Tongue (tissue), 3 donors: ENCODE measurements at places on chromosomes 4 and X. TPM values are rescaled to one million over a fixed set of nuclear protein-coding genes. Genes with fewer than 3 reads are reported as not detected.

Gene HEPH
- 19.0 TPM for total RNA-seq

Gene ZIC3
- total RNA-seq = not detected

Gene LAMTOR3
- 35.2 TPM for total RNA-seq

Gene KLKB1
- 1.2 TPM for total RNA-seq

Gene CLDN34
- not detected for total RNA-seq

Gene APBB2
- 80.0 TPM for total RNA-seq

Gene FAM47E
- total RNA-seq = 3.0 TPM

GRCh38 chr4:77619408-77619807, 13.8 kb downstream of the CXCL13 start:
- no peak for DNase-seq

DNA sequence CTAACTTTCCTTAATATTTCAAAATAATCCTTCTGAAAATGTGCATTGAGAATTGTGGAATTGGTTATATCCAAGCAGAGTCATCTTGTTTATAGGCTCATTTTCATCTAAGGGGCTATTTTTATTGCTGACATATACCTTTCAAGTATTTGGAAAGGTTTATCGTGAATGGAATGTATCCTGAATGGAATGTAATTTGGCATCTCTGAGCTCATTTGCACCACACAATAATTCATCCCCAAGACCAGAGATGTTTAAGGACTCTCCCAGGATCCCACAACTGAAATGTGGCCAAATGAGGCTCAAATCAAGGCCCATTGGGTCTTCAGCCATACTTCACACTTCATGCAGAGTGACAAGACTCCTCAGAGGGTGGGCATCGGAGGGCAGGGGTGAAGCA, 7.5 kb upstream of the SETD7 start:
- DNase-seq = no peak

DNA sequence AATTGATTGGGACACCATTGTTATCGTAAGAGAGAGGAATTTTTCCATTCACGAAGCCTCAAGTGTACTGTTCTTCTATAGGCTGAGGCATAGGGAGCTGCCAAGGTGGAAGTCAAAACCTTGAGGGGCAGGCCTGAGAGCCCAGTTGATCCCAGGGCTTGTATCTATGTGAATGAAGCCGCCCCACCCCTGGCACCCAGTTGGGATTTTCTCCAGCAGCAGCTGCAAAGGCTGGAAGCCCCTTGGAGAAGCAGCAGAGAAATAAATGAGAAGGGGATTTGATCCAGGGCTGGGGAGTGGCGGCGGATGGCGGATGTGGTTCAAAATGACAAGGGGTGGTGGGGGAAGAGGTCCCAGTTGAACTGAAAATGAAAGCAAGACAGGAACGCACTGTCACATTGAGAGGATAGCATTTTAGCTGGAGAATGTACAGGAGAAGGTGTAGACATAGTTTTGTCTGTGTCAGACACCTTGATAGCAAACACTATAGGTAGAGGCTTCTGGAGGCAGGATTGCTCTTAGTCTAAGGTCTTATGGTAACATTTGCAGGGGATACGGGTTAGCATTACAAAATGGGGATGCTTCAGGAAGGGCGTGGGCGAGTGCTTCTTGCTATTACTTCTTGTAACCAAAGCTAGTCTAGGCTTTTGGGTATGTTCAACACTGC, 32.6 kb downstream of the DOCK11 start:
- no peak for DNase-seq

- DNase-seq = peak; percentile 37
These were observed 294.0 kb downstream of the CAMK2D start for GRCh38 chr4:113467581-113467980.

GRCh38 chr4:128332081-128332480, 44.5 kb upstream of the PGRMC2 start:
- no peak for DNase-seq

DNA sequence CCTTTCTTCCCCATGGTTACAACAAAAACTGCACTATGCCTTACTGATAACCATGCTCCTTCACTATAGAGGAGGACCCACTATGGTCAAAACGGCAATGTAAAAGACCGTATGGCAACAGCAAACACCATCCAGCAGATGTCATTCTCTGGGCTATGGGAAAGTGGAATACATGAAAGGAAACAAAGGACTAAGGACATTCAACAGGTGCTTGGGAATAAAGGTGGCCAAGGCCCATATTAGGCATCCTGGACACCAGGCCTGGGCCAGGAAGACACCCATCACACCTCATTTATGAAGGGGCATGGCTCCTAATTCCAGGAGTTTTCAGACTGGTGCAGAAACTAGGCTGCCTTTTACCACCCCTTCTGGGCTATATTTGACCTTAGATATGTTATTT, 268.4 kb downstream of the PPP3CA start:
- DNase-seq = no peak

GRCh38 chr4:53929955-53930798, 134.2 kb downstream of the CHIC2 start:
- DNase-seq = peak; percentile 89

DNA sequence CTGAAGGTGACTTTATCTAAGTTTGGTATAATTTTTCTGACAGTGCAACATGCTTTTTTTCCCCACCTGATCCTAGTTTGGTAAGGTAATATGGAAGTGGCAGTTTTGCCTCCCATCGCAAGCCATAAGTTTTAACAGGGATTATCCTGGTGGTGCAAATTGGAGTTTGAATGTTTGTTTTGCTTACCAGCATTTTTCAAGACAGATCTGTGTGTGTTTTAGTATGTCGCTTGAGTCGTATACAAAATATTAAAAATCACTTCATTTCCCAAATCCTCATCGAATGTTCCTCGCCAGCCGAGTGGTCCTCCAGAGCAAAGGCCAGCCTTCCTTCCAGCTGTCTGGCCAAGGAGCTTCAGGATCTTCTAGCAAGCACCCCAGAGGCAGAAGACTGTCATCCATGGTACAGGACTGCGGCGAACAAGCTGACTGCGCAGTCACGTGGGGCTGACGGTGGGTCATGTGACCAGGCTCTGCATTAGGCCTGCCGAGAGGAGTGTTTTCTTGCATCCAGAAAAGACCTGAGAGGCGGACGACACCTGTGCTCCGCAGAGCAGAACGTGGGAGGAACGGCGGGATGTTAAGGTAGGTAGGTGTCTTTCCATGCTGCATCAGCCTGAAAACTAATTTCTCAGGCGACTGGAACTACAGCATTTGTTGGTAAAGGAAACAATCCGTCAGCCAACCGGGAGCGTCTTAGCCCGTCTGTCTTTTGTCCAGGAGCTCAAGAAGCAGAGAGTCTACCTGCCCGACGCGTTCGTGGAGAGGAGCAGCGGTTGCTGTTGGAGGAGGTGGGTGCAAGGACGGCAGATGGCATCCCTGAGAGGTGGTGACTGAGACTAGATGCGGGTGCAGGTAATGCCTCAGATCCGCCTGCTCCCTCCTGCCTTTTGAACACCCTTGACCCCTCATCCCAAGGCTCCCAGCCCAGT, at the start of gene GPRASP3:
GPRASP3 (plus strand) TSS at position 507 of the 932 bp plus-strand sequence. CDS start 28,253 bp downstream, outside the sequence.
- peak; percentile 87 for DNase-seq

- DNase-seq = no peak
These were observed 253.4 kb downstream of the PDGFC start for GRCh38 chr4:156718226-156718625.

- DNase-seq = peak; percentile 66
These were observed 828 bp downstream of the MCUB start for GRCh38 chr4:109560687-109561461.

DNA sequence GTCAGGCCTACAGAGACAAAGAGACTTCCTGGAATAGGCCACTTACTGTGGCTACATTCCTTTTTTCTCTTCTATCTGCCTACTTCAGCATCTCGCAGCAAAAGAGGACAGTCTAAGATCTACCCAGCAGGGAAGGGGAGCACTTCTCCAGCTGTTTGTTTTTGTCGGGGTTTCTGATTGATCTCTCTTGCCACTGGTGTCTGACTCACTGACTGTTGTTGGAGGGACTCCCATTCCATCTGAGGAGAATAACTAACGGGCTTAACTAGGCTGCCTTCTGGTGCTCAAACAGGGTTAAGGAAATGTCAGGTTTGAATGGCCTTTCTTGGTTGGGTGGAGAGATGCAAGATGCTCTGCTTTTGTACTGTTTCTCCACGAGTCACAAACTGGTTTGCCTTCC, 100.2 kb upstream of the TMEM164 start:
- DNase-seq = no peak

- no peak for DNase-seq
These were observed 219.7 kb upstream of the NDST3 start for GRCh38 chr4:117814277-117815246.

- no peak for DNase-seq
These were observed 4.2 kb upstream of the AKAP17A start for GRCh38 chrX:1587161-1587560.

DNA sequence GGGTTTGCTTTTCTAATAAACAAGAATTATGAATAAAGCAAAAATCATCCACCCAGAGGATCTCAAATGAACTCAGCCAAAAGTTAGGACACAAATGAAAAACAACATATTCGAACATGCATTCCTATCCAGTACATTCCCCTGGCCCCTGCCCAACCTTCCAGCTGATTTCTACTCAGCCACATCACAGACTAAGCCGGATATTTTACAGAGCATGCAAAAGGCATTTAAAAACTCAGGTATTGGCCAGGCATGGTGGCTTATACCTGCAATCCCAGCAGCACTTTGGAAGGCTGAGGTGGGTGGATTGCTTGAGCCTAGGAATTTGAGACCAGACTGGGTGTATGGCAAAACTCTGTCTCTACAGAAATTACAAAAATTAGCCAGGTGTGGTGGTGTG, 54.6 kb downstream of the RELL1 start:
- no peak for DNase-seq

DNA sequence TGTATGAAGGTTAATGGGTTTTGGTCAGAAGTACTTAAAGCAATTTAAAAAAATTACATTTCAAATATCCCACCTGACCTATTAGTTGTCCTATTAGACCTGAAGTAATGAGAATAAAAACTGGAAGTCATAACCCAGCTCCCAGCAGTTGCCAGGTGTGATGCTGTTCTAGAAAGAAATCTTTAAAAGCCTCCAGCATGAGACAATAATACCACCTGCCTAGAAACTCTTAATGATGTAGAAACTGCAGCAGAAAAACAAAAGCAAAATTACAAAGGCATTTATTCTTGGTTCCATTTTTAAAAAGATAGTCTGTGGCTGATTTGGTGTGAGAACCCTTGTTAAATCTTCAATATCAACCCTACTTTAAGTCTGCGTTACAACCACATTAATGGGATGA, 1137.7 kb upstream of the TENM3 start:
- no peak for DNase-seq

- peak; percentile 75 for DNase-seq
These were observed 95.8 kb downstream of the DHX15 start for GRCh38 chr4:24488399-24489164.

- DNase-seq = peak; percentile 56
These were observed 187.3 kb upstream of the CXCL13 start for GRCh38 chr4:77418333-77418732.

DNA sequence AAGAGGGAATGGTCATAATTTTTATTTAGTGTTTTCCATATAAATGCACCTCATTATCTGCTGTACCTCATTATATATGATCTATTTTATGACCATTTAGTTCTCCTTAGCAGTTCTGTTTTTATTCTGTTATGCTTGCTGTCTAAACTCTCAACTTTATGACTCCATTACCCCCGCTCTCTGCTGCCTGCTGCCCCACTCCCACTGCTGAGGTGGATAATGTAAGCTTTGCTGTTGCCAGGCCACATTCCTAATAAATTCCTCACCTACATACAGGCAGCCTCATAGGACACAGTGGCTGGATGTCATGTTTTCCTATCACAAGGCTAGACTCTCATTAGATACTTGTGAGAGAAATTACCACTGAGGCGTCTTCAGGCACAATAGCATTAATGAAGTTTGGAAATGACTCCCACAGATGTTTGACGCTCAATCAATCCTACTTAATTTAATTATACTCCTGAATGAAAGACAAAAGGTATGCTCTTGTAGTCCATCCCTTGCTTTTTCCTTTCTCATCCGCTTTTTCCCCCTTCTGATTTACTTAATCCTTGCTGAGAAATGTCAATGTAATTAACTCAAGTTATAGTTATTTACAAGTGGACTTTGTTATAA, 497.5 kb upstream of the IGFBP7 start:
- DNase-seq = no peak

DNA sequence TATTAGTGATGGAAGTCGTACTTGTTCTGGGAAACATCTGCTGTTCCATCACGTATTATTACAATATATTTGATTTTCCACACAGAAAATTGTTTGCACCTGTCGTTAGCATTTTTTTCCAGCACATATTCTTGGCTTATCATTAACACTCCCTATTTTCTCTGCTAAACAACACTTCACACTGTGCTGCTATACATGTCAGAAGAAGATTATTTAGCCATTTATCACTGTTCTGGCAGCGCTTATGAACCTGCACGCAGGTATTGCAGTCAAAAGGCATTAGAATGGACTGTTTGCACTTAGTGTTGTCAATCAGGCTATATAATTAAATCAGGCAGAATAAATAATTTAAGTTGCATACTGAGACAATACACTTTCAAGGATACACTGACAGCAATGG, 218.6 kb downstream of the CHM start:
- no peak for DNase-seq

- no peak for DNase-seq
These were observed 48.9 kb upstream of the SPIN3 start for GRCh38 chrX:57044245-57044644.

GRCh38 chrX:57270980-57271379, 15.5 kb upstream of the FAAH2 start:
- no peak for DNase-seq
